CD4-positive, alpha-beta T cell treated with Interleukin-10 for 1 hour (primary cell): ENCODE measurements at places on chromosomes 1 and 21.

GRCh38 chr21:35796844-35797243 is 263.5 kb downstream of the SETD4 start:
- DNase-seq = no peak

GRCh38 chr1:85313888-85314696 is 37.7 kb upstream of the BCL10 start:
- DNase-seq = no peak

GRCh38 chr1:19034721-19035120 is 78.2 kb upstream of the IFFO2 start:
- DNase-seq = no peak

DNA sequence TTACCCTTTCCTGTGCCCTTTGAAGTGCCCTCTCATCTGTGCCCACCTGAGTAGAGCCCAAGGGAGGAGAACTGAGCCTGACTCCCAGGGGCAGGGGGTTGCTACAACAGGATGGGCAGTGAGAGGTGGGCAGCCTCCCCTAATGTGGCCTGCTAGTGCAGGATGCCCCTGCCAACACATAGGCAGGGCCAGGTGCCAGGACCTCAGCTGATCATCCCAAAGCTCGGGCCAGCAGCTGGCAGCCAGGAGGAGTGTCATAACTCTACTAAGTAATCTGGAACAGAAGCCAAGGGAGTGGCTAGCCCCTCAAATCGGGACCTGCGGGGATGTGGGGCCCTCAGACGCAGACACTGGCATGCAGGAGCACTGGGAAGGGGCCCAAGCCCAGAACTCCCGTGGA is 208.8 kb upstream of the RAB4A start:
- DNase-seq = no peak

DNA sequence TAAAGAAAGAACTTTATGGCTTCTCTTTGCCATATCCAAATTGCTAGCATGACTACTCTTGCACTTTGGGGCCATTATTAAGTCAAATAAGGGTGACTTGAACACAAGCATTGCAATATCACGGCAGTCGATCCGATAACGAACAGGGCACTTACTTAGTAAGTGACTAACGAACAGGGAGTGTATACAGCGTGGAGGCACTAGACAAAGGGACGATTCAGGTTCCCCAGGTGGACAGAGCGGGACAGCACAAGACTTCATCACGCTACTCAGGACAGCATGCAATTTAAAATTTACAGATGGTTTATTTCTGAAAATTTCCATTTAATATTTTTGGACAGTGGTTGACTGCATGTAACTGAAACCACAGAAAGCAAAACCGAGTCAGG is 5.4 kb upstream of the PITHD1 start:
- no peak for DNase-seq

GRCh38 chr1:109248797-109249629 is at the start of gene CELSR2:
TSS of gene CELSR2 (plus strand) at chr1:109249539. CDS start at chr1:109250080, 541 bp downstream.
- DNase-seq = peak; percentile 65

DNA sequence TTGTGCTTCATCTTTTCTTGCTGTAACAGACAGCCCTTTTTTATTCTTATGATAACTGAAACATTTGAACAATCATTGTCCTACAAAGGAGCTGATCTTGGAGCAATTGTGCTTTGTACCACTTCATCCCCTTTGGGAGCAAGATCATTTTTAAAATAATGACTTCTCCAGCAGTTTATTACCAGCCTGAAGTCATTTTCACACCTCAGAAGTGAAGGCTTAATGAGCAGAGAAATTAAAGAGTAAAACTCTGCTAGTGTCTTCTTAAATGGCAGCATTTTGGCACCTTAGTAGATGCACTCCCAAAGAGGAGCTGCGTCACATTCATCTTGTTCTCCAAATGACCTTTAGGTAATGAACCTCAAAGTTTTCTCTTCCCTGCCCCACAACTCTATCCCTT is 439.6 kb upstream of the CAMK1G start:
- no peak for DNase-seq

DNA sequence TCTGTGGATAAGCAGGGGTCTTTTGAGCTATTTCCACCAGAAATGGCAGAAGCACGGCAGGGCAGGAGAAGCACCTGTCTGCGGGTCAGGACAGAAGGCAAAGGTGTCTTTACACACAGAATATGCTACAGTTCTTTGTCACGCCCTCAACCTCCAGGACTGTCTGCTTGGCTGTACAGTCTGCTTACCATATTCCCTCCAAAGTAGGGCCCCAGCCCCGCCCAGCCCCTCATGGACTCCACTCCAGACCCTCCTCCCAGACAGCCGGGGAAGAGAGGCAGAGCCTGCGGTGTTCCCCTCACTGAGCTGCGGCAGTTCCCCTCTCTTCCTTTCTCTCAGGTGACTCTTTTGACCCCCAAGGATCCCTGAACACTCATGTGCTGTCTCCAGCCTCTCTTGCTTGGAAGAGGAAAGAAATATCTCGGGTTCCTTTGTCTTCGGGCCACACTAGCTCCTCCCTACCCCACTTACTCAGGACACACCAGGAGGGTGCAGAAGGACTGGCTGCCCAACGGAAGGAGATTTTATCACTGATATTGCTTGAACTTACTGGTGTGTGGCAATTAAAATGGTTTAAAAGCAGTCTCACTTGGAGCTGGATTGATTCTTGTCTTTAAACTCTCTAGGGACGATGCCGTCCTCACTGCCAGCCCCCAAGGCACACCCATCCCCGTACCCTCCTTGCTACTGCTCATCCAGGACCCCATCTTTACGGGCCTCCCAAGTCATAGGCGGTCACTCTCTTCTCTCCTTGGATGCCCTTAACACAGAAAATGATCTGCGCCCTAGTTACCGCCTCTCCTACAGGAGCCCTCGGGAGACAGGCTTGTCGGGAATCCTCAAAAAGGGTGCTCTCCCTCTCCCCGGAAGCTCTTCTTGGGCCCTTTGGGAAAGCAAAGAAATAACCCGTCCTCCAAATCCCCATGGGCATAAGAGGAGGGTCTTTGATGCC is 169.7 kb downstream of the TOMM20 start:
- no peak for DNase-seq
